ENCODE measurements at places on chromosomes 3 and 15.

DNA sequence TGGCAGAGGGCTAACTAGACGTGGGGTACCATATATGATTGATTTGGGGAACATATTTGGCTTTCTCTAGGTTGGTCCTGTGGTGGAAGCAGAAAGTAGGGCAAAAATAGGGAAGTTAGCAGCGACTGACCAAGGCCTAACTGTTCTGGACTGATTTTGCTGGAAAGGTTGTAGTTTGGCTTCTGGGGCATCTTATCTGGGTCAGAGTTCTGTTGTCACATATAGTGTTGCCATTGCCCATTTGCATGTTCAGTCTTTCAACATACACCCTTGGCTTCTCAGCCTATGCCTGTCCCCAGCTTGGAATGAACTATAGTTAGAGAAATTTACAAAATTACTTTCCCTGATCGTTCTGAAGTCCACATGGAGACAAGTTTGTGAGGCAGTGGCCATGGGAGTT, 426.5 kb downstream of the TBC1D5 start:
- DNase-seq: no peak

DNA sequence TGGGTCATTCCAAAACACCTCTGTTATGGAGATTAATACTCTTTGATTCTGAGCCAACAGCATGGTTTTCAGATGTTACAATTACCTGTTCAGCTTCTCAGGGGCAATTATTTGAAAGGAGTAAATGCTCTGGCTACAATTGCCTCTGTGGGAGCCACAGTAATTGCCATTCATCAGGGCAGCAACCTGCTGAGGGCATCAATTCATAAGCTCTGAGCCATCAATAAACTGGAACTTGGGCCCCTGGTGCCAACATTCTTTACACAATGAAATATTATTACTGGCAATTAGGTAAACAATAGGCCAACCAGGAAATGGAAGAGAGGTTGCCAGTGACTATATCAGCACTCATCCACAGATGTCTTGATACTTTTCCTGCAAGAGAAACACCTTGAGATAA, 660.8 kb downstream of the MECOM start:
- DNase-seq: no peak

DNA sequence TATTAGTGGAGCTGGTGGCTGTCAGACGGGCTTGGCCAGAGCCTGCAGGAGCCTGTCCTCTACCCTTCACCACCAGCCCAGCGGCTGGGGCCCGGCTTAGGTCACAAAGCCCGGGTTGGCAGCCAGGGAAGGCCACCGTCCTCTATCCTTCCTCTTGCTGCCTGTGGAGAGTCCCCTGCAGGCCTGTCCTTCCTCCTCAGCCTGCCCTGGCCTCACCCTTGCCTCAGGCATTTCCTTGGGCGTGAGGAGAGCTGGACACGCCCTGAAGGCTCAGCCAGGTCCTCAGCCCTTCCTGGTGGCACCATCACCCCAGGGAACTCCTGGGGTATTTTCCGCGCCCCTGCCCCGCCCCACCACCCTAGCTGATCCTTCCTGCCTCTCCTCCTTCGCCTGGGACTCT, 7.7 kb downstream of the CHAC1 start:
- no peak for DNase-seq

GRCh38 chr3:146558781-146559180, 14.4 kb upstream of the PLSCR1 start:
- DNase-seq: no peak

- DNase-seq: peak; percentile 6
These were observed 62.7 kb downstream of the CASR start for GRCh38 chr3:122246199-122246598.

GRCh38 chr15:55872471-55872870, 120.9 kb downstream of the NEDD4 start:
- DNase-seq: no peak

GRCh38 chr15:85091990-85092389, 110.3 kb downstream of the PDE8A start:
- no peak for DNase-seq

- DNase-seq: no peak
These were observed 100.4 kb upstream of the TGFBR2 start for GRCh38 chr3:30505866-30506520.

DNA sequence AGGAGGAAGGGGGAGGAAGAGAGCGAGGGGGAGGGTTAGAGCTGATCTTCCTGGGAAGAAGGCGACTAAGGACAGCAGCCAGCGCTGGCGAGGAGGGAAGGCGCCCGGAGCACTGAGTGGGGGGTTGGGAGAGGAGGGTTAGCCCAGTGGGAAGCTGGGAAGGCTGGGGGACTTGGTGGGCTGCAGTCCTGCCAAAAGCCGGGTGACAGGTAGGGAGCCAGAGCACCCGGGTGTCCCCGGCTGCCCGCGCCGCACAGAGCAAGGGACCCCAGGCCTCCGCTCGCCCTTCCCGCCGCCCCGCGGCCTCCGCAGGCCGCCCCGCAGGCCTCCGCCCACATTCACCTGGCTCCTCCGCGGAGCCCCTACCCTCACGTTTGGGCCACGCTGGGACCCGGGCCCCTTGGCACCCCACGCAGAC, 448 bp downstream of the SLC12A8 start:
- DNase-seq: no peak

- DNase-seq: peak; percentile 68
These were observed 168.0 kb downstream of the SHOX2 start for GRCh38 chr3:157938154-157938779.

- no peak for DNase-seq
These were observed 594.0 kb upstream of the CCDC54 start for GRCh38 chr3:106783231-106783630.

- DNase-seq: no peak
These were observed 19.2 kb downstream of the SLC15A2 start for GRCh38 chr3:121913305-121913990.

DNA sequence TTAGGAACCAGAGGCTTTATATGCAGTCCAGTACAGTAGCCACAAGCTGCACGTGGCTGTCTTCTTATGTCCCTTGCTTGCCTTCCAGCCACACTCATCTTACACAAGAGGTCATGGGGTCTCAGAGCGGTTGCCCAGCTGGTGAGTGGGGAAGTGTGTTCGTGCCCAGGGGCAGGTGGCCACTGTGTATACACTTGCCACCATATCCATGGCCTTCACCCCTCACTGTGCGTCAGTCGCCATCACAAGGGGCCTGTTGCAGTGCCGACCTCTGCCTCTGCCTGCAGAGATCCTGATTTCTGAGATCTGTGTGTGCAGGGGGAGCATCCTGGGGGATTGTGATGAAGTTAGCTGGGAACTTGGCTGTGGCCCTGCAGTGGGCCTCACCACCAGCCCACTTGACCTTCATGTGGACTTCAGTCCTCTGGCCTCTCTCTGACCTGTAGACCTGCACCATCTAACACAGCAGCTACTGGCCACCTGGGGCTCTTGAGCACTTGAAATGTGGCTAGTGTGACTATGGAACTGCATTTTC, 43.1 kb upstream of the SACM1L start:
- no peak for DNase-seq

- DNase-seq: peak; percentile 32
These were observed 2.8 kb downstream of the DUSP7 start for GRCh38 chr3:52053307-52054304.

- DNase-seq: peak; percentile 91
These were observed 360.8 kb upstream of the PROK2 start for GRCh38 chr3:72145506-72146380.

DNA sequence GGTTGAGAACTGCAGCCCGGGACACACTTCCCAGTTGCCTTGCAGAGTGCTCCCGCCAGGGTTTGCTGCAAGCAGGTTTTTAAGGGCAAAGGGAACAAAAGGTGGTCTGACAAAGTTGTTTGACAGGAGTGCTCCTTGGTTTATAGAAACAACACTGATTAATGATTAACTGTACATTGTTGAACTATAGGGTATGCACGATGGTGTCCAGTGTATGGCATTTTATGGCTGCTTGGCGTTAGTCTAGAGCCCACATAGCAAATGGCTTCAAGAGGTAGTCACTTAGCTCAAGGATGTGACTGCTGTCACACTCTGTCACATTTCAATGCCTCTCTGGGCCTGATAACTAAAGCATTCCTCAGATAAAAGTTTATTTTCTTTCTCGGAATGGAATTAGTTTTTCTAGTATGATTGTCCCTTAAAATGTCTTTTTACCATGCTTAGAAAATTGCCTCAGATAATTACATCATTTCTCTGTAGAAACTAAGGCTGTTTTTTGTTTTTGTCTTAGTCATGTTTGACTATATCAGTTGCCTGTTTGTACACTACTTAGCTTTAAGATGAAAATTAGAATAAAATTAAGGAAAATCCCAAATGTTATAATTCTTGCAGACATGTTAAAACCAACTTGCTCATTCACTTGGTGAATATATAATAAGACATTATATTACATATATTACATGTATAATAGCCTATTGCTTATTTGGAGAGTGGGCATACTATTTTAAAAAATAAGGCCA, 61.3 kb upstream of the GATM start:
- no peak for DNase-seq

- no peak for DNase-seq
These were observed 355.3 kb upstream of the ZNF385D start for GRCh38 chr3:22106213-22106896.

Measured in fibroblast of skin of right quadriceps (primary cell).